ENCODE measurements at places on chromosomes 1 and 21.

DNA sequence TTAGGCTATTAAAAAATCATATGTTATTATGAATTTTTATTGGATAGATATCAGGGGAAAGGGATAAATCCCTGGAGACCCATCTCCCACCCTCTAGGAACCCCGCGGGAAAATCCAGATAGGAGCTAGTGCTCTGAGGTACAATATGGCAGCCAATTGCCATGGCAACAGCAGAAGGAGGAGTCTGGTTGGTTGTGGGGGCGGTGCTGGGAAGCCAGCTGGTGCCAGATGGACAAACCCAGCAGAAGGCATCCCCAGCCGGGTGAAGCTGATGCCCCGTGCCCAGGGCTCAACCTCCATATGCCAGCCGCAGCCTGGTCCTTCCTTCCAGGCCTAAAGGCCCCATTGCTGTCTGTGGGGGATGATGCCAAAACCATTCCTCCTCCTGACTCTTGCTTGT is 38.3 kb downstream of the RHBG start:
- no peak for DNase-seq

DNA sequence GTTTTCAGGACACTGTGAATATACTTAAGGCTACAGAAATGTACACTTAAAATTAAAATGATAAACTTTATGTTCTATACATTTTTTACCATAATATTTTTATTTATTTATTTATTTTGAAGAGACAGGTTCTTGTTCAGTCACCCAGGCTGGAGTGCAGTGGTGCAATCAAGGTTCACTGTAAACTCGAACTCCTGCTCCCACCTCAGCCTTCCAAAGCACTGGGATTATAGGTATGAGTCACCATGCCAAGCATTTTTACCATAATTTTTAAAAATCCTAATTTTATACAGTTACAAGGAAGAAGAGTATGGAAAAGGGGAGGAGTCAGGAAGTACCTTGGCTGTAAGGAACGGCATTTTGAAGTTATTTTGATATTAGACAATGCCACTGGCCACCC is 23.6 kb upstream of the ANGPTL3 start:
- DNase-seq: no peak

- no peak for DNase-seq
These were observed 110.1 kb upstream of the ATP1A1 start for GRCh38 chr1:116262995-116263385.

DNA sequence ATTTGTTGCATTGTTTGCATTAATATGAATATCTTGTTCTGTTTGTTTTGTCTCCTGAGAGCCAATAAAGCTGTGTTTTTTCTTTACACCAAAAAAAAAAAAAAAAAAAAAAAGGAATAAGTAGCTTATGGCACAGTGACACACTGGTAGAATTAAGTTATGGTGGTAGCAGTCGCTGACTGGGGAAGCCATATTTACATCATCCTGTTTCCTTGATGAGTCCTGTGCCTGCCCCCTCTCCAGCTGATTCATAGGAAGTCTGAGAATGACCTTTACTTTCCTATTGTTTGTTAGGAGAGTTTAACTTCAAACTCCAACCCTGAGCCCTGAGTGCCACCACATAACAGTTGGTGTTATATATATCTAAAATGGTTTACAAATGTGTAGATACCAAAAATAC is 62.2 kb downstream of the OBSCN start:
- no peak for DNase-seq

DNA sequence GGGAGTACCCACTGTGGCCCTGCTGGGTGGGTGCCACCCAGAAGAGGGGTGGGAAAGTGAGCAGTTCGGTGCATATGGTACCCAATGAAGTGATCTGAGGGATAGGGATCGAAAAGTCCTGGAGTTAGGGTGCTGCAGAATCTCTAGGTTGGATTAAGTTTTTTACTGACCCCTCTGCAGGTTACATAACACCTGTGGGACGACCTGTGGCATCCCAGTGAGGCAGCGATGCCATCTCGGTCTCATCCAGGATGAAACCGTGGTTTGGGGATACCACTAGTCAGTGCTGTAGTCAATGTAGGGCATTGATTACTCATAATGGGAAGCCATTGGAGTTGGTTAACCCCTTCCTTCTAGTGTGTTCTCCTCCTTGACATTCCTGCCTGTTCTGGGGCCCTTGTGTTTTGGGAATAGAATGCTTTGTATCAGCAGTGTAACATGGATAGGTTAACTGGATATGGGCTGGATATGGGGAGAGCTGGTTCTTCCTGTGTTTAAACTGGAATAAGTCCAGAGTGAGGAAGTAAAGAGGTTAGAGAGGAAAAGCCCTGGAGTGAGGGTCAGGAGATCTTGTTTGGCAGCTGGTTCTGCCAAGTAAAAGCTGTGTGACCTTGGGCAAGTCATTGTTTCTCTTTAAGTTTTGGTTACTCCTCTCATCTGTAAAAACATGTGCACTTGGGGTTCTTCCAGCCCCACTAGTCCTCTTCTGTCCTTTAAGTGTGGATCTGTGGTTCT is 42.8 kb upstream of the ATF3 start:
- no peak for DNase-seq

- peak; percentile 73 for DNase-seq
These were observed 9.1 kb upstream of the MTFR1L start for GRCh38 chr1:25810341-25811299.

DNA sequence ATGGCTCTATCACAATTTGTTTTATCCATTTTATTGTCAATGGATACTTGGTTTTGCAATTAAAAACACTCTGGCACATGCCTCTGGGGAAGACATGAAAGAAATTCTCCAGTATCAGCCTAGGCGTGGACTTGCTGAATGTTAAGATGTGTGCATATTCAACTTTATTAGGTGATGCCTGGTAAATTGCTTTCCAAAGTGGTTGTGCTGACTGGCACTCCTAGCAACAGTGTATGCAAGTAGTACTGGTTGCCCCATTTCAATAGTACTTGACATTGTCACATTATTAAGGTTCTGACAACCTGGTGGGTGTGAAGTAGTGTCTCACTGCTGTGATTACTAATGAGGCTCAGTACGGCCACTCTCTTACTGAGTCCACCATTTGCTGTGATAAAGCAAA is 48.1 kb downstream of the BEND5 start:
- no peak for DNase-seq

- no peak for DNase-seq
These were observed at the start of gene MLLT11 for GRCh38 chr1:151060007-151060656. Gene MLLT11, plus strand, starts transcription at chr1:151060397. Its CDS starts 6,828 bp downstream, at chr1:151067225.

DNA sequence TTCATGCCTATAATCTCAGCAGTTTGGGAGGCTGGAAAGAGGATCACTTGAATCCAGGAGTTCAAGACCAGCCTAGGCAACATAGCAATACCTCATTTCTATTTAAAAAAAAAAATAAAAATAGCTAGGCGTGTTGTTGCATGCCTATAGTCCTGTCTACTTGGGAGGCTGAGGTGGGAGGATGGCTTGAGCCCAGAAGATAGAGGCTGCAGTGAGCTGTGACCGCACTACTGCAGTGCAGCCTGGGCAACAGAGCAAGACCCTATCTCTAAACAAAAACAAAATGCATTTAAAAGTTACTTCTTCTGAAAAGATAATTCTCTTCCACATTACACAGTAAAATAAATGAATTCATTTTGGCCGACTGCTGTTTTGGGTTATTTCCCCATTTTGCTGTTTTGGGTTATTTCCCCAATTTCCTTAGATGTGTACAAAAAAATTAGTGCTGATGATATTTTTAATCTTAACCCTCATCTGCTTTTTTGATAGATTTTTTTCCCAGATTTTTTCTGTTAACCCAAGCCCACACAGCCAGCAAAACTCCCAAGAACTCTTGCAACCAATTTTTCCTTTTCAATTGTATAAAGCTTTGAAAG is 23.0 kb upstream of the SAMSN1 start:
- DNase-seq: no peak

DNA sequence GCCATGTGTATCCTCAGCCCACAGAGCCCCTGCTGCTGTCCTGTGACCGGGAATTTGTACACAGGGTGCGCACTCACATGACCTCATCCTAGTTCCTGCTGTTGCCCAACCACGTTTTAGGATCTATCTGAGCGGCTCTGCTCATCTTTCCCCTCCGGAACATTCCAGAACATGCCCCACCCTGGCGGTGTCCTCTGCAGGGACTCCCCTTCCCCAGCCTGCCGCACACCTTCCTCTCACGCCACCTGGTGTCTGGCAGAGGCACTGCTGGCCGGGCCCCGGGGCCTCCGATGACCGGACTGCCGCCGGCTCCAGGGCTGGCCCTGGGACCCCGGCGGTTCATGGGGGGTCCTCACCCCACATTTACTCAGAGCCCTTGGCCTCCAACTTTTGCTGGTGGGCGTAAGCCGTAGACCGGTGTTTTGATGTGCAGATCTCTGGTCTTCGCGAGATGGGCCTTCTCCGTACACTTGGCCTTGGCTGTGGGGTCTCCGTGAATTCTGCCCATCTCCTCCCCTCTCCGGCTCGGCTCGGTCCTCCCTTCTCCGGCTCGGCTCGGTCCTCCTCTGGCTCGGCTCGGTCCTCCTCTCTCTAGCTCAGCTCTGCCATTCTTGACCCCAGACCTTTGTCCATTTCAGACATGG is 29.5 kb downstream of the ARHGEF16 start:
- peak; percentile 36 for DNase-seq

DNA sequence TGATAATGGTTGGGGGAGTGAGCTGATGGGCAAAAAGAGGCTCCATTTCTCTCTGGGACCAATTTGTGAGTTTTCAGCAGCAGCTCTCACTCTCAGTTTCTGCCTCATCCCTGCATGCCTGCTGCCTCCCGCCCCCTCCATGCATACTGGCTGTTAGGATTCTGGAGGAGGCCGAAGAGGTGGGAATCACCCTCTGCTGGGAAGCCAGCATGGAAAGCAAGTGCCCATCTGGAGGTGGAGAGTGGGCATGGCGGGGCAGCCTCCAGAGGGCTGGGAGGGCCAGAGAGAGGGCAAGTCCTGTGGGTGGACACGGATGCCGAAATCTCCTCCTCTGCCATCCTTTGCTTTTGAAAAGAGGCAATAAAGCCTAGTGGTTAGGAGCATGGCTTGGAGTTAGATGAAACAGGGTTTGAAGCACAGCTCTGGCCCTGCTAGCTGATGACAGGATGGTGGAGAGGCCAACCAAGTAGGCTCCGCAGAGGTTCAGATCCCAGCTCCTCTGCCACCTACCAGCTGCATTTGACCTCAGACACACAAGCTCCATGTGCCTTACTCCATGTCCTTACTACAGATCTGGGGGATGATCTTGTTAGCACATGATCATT is 113.4 kb downstream of the GRIK3 start:
- no peak for DNase-seq

DNA sequence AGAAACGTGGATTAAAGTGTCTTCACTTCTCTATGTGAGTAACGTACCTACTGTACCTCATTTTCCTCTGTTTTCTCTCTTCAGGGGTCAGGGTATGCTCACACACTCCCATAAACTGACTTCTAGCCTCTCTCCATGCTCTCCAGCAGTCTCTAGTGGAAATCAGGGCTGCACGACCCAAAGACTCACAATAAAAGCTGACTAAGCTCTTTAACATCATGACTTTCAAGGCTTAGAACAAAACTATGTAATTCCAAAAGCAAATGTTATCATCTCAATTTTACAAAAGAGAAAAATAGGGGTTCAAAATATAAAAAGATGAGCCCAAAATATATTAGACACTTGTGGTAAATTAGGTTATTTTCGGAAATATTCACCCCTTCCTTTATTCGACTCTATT is 62.5 kb upstream of the KRTAP11-1 start:
- no peak for DNase-seq
